Muscle of leg (tissue), 16 donors: ENCODE measurements at places on chromosomes 16 and 17. TPM values are rescaled to one million over a fixed set of nuclear protein-coding genes. Genes with fewer than 3 reads are reported as not detected.

The TP53TG3 gene
- polyA plus RNA-seq, result 0.65 TPM

DNA sequence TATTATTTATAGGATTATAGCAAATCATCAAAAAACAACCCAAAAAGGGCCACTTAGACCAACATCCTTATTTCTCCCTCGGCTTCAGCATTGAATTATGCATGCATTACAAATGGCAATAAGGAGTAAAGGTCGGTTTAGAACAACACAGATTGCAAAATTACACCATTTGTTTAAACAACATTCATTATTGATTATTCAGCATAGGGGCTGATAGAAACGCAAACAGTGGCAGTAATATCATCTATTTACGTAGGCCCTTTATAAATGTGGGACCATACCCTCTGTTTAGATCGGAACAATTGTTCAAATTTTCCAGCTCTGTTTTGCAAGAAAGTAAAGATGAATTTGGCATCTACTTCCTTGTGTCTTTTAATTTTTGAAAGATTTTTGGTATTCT lies 153.3 kb downstream of the WWOX start:
- DNase-seq, result no peak

DNA sequence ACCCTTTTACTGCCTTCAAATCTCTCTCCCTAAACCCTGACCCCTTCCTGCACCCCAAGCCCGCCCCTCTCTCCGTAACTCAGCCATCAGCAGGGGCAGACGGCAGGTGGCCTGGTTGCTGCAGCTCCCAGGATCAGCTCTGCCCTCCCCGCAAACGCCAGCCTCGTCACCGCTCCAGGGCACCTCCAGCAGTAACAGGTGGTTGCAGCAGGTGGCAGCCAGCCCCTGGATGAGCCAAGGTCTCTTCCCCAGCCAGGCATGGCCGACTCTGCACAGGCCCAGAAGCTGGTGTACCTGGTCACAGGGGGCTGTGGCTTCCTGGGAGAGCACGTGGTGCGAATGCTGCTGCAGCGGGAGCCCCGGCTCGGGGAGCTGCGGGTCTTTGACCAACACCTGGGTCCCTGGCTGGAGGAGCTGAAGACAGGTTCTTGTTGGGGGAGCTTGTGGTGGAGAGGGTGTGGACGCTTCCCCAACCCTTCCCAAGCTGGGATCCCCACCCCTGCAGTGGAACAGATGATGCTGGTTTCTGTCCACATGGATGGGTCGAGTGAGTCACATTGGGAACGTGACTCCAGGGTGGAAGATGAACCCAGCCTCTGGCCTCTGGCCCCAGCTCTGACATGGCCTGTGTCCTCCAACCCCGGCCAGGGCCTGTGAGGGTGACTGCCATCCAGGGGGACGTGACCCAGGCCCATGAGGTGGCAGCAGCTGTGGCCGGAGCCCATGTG lies 558 bp downstream of the HSD3B7 start:
- DNase-seq, result peak; percentile 57

DNA sequence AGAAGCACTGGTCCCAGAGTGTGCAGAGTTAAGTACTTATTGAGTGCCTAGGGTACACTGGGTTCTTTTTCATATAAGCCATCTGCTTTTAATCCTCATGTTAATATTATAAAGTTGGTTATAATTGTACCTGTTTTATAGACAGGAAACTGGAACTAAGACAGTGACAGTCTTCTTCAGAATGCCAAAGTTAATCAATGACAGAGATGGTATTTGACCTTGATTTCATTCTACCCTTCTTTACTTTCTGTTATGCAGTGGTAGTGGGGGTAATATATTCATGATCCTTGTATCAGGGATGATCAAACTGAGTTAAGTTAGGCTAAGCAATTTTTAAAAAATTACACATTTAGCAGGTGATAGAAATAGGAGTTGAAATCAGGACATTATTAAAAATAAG lies 108.6 kb upstream of the GOT2 start:
- no peak for DNase-seq

The STH gene
- not detected for polyA plus RNA-seq

DNA sequence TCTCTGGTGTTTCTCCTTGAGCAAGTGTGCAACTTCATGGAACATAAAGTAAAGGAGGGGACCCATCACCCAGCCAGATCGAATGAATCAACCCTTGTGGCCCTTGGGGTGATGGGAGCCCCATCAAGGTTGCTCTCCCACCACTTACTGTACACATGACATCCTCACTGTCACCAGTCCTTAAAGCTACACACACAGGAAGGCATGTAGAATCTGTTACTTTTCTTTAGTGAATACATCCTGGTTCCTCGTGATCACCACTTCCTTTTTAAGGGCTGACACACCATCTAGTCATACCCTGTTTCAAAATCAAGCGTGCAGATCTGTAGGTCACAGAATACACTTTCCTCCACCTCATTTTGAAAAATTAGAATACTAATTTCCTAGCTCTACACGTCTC lies 22.6 kb upstream of the MPHOSPH6 start:
- peak; percentile 49 for DNase-seq

The SDR42E1 gene
- 2.2 TPM for polyA plus RNA-seq

- no peak for DNase-seq
Observed at GRCh38 chr16:57908409-57908987, 62.4 kb downstream of the CNGB1 start.

The TP53TG3F gene
- not detected for polyA plus RNA-seq

DNA sequence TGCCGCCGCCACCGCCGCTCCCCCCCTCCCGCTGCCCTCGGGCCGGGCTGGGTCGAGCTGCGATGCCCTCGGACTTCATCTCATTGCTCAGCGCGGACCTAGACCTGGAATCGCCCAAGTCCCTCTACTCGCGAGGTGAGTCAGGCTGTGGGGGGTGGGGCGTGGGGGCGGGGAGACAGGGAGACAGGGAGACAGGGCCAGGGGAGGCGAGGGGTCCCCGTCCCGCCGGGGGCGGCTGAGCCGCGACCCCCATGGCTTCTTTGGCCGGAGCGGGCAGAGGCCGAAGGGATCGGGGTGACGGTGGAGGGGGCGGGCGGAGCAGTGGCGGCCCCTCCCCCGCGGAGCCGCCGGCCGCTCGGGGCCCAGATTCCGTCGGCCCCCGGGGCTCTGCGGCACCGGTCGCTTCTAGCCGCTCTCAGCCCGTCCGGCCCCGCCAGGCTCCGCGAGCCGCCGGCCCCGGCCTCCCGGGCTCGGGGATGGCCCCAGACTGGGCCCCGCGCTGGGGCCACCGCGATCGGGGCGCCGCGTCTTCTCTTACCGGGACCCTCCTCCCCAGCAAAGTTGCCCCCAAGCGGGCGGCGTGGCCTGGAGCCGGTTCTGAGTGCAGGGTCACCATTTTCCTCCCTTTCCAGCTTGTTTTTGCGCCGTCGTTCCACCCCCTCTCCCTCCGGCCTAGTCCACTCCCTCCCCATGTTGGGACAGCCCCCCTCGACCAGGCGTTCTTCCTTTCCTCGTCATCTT lies 644 bp downstream of the NFAT5 start:
- peak; percentile 89 for DNase-seq

- no peak for DNase-seq
Observed at GRCh38 chr17:55233840-55234239, 30.9 kb upstream of the HLF start.

DNA sequence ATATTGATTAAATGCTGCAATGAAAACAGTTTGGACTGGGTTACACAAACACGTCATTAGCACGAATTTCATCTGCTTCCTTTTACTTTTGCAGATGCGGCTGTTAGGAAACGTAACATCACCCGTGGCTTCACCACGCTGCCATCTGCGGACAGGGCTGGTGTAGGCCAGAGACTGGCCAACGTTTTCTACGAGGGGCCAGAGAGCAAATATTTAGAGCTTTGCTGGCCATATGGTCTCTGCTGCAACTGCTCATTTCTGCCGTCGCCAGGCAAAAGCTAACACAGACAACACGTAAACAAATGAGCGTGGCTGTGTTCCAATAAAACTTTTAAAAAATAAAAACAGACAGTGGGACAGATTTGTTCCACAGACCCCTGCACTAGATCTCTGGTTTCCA lies 96.6 kb downstream of the ENGASE start:
- DNase-seq, result peak; percentile 50

GRCh38 chr17:62191390-62192361 lies 126.6 kb upstream of the MED13 start:
- no peak for DNase-seq

- peak; percentile 54 for DNase-seq
Observed at GRCh38 chr17:29102046-29102445, 59.1 kb downstream of the PIPOX start.

DNA sequence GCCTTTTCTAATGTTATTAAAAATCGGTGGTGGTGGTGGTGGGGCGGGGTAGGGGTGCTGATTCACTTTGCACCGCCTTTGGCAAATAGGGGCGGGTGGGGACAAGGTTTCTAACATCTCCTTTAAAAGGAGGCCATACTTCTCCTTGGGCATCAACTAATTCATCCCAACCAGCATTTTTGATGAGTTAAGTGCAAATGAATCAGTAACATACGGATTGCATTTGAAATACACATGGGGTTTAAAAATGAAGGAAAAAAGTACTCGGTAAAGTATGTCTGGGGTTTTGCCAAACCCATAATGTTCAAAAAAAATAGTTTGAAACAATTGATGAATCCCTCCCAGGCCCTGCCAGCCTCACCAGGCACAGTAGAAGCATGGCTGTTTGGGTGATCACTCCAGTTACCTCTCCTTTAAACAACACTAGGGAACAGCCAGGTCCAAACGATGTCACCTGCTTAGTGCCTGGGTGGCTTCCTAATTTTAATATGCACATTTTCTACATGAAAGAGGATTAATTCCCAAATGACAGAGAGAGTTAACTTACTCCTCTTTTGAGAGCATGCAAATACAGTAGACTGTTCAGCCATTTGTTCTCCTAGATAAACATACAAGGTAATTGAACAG lies 107.2 kb downstream of the ANKFN1 start:
- peak; percentile 3 for DNase-seq

- DNase-seq, result no peak
Observed at GRCh38 chr17:76532072-76532651, 5.3 kb downstream of the CYGB start.

DNA sequence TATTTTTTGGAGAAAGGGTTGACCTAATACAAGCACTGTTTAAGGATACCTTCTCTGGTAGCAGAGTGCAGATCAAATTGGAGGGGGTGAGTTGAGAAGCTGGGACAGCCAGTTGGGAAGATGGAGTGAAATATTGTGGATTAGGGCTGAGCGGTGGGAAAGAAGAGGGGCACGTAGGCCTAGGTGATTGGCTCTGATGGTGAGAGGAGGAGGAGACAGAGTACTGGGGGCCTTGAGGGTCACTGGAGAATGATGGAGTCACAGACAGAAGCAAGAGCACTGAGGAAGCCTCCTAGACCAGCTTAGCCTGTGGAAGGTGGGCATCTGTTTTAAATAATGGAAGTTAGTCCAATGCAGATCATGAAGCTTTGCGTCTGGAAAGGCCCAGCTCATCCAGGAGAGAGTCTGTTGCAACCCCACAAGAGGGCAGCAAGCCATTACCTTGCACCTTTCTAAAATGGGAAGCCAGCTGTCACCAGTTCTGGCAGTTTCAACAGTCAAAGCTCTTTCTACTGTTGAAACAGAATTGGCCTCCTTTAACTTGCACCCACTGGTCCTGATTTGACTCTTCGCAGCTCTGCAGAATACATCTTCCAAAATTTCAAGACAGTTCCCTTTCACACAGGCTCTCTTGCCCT lies 11.8 kb downstream of the SLC9A5 start:
- peak; percentile 58 for DNase-seq

The SLC5A10 gene
- 0.06 TPM for polyA plus RNA-seq

The PERCC1 gene
- polyA plus RNA-seq, result 0.26 TPM

- DNase-seq, result no peak
Observed at GRCh38 chr16:17491140-17491662, 20.4 kb upstream of the XYLT1 start.

GRCh38 chr17:44759086-44759915 lies 513 bp downstream of the ADAM11 start:
- no peak for DNase-seq

- no peak for DNase-seq
Observed at GRCh38 chr16:9251026-9251425, 159.6 kb downstream of the HAPSTR1 start.

DNA sequence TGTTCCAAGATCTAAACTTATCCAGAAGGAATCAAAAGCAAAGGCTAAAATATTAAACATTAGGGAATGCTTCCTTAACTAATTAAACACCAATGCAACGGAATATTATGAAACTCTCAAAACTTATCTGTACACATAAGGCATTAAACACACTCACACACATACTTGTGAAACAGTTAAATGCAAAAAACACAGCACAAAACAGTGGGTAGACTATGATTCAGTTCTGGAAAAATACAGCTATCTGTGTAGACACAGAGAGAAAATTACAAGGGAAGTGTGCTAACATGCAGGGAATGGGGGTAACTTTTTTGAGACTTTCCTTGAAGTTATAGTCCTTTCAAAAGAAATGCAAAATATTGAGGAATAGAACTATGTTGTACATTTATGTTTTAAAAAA lies 36.7 kb upstream of the CCL1 start:
- no peak for DNase-seq

- DNase-seq, result no peak
Observed at GRCh38 chr17:34436607-34437006, 73.6 kb upstream of the CCL1 start.

The DOC2B gene
- 2.8 TPM for polyA plus RNA-seq

DNA sequence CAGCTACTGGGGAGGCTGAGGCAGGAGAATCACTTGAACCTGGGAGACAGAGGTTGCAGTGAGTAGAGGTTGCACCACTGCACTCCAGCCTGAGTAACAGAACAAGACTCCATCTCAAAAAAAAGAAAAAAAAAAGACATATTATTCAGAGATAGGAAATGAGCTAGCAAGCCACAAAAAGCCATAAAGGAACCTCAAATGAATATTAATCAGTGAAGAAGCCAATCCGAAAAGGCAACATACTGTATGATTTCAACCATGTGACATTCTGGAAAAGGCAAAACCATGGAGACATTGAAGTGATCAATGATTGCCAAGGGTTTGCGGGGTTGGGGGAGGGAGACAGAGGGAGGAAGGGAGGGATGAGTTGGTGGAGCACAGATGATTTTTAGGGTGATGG lies 8.4 kb upstream of the EXOC7 start:
- no peak for DNase-seq

The TNFRSF17 gene
- polyA plus RNA-seq, result not detected

DNA sequence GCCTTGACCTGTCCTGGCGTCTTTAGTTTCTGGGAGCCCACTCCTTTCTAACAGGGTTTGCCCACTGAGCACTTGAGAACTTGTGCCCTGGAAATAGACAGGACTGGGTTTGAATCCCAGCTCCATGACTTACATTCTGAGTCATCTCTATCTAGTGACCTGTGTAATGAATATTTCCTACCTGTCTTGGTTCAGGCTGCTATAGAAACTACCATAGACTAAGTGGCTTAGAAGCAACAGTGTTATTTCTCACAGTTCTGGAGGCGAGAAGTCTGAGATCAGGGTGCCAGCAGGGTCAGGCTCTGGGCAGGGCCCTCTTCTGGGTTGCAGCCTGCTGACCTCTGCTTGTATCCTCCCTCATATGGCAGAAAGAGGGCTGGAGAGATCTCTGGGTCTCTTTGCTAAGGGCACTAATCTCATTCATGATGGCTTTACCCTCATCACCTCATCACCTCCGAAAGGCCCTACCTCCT lies 110.7 kb upstream of the DHX40 start:
- no peak for DNase-seq
